Stimulated activated CD4-positive, alpha-beta T cell treated with anti-CD3 and anti-CD28 coated beads, Interleukin-1b, Interleukin-23, amount 100 ng/mL, for 1 hour (primary cell): ENCODE measurements at places on chromosomes 11 and 22.

DNA sequence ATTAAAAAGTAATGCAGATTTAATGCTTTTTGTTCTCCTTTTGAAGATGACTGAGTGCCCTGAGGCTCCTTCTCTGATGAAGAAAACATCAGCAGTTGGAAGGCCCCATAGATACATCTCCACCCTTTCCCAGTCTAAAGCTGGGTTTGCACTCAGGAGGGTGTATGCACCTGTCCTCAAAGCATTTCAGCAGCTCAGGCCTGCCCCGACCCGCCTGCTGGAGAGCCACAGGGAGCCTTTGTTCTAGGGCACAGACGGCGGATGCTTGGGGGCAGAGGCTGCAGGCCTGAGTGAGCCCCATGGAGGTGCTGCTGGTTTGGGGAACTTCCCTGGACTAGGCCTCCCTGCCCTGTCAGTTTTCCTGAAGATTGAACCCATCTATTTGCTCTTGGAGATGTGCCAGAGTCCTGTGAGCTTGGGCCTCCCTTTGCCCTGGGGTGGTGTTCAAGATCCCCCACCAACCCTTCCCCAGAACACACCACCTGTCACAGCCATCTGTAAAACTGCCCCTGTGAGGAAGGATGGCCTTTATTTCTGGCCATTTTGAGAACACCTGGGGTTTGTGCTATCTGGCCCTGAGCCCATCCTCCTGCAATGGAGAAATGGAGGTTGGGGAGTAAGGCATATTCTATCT lies 160.0 kb downstream of the NAV2 start:
- no peak for DNase-seq

GRCh38 chr11:117984476-117984875 lies 1.7 kb upstream of the IL10RA start:
- DNase-seq = no peak

- DNase-seq = no peak
Observed at GRCh38 chr11:2573240-2574042, 126.4 kb downstream of the KCNQ1OT1 start.

DNA sequence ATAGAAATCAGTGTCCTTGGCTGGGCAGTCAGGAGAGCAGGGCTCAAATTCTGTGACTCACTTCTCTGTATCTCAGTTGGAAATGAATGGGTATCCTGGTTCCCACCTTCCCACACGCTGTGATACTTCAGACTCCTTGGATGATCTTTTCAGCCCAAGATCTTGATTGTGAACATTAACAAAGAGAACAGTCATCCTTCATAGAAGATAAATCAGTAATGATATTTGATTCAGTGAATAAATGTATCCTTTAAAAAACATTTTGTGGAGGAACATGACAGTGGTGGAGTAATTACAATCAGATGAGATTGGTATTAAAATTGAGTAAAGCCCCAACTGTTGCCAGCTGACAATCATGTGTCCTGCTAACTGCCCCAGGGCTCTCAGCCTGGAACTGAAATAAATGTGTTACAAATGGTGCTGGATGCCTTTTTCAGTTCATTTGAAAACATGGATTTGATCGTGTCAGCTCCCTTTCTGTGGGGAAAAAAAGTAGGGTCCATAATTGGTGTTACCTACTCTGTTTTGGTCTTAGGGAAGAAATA lies 72.9 kb upstream of the OR5AN1 start:
- no peak for DNase-seq

DNA sequence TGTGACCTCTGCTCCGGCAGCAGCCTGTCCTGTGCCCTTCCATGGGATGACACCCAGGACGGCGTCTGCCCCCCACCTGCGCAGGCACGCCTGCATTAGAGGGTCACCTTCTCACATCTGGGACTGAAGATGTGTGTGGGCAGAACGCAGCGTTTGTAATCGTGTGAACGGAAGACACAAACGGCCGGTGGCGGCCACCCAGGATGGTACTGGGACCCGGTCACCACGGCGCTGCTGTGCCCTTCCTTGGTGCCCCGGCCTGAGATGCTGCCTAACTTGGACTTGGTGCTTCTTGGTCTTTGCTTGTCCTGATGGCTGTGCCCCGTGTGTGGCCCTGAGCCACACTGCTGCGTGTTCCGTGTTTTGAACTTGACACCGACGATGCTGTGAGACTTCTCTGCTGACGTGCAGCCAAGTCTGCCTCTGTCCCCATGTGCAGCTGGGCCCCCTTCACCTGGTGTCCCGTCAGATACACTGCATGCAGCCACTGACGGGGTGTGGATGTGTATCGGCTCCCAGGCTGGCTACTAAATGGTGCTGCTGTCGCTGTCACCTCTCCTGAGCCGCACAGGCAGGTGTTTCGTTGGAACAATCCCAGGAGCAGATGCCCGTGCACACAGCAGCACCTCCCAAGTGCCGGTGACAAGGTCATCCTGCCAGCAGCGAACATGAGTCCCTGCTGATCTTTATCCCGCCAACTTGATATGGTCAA lies 21.4 kb downstream of the YPEL1 start:
- DNase-seq = no peak

DNA sequence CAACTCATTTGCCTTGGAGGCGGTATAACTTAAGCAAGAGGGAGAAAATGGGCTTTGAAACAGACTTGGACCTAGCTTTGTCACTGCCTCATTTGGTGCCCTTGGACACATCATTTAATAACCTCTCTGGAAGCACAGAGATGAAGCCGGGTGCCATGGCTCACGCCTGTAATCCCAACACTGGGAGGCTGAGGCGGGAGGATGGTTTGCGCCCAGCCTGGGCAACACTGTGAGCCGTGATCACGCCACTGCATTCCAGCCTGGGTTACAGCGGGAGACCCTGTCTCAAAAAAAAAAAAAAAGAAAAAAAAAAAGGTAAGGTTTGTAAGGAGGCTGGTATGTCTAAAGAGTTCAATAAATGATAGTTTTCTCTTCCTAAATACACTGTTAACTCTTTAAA lies 806 bp downstream of the COA4 start:
- no peak for DNase-seq

- DNase-seq = no peak
Observed at GRCh38 chr11:119739975-119740374, 11.0 kb upstream of the NECTIN1 start.

- DNase-seq = no peak
Observed at GRCh38 chr11:34432822-34433221, 5.9 kb upstream of the CAT start.

DNA sequence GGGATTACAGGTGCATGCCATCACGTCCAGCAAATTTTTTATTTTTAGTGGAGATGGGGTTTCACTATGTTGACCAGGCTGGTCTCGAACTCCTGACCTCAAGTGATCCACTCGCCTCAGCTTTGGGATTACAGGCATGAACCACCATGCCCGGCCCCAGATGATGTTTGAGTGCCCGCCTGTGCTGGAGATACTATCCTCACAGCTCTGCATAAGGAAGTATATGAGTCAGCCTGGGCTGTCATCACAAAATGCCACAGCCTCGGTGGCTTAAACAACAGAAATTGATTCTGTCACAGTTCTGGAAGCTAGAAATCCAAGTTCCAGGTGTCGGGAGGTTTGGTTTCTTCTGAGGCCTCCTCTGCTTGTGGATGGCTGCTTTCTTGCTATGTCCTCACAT lies 119.3 kb downstream of the OSBP2 start:
- DNase-seq = no peak

DNA sequence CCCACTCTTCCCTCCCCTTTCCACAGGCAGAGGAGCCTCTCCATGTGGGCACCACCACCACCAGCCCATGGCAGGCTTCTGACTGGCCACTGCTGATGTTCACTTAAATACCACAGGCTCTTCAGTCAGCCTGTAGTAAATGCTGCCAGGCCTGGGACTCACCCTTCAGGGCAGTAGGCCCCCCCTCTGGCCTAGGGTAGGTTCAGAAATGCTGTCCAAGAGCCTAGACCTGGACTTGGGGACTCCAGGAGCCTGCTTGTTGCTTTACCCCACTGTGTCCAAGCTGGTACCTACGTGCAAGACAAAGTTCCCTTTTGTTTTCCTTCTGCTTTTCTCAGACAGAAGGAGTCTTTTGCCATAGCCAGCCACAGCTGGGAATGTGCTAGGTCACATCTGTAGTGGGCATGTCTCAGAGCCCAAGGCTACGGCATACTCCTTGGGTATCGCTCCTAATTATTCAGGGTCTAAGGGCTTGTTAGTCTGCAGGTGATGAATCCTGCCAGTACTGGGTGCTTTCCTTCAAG lies 38.6 kb downstream of the TMEM135 start:
- no peak for DNase-seq

GRCh38 chr22:39374801-39375200 lies 24.8 kb upstream of the TAB1 start:
- no peak for DNase-seq

GRCh38 chr22:23816156-23816976 lies 22.4 kb downstream of the DERL3 start:
- DNase-seq = no peak

GRCh38 chr22:27761000-27761399 lies 40.6 kb downstream of the MN1 start:
- DNase-seq = no peak

- no peak for DNase-seq
Observed at GRCh38 chr22:35089139-35089538, 23.2 kb downstream of the ISX start.

DNA sequence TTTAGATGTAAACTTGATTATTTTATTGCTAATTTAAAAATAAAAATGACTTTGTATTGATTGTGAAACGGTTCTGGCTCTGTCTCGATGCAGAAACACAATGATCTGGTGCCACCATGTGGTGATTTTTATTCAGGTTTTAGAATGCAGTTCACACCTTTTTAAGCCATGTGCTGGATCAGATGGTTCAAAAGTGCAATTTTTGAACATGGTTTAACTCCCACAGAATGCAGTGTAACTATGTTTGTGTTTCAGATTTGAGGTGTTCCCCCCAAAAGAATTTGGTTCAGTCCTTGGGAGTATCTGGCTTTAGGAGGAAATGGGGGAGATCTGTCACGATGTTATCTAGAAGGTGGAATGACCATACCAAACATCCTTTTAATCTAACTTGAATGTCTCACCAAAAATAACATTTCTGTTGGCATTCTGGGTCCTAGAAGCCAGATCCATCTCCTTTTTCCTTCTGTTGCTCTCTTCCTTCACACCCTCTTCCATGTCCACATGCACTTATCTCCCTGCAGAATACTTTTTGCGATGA lies 7.9 kb downstream of the MRPL16 start:
- no peak for DNase-seq

DNA sequence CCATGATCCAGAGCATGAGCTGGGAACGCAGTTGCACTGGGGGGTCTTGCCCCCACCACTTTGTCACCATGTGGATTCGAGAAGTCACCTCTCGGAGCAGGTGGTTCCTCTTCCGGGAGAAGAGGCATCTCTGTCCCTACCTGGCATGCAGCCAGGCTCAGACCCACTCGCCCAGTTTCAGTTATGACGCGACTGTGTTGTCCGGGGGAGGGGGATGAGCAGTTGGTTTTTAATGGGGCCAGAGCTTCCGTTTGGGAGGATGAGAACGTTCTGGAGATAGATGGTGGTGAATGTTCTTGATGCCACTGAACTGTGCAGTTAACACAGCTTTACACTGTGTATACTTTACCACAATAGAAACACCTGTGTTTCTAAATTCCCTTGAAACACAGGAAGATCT lies 41.5 kb downstream of the DHCR7 start:
- no peak for DNase-seq
